ENCODE measurements at places on chromosomes 7 and 10.

GRCh38 chr7:116618338-116619128, 53.5 kb upstream of the MET start:
- no peak for DNase-seq

- no peak for DNase-seq
Observed at GRCh38 chr7:23767514-23767913, 57.5 kb downstream of the STK31 start.

- DNase-seq, result no peak
Observed at GRCh38 chr10:78616125-78616695, 452.6 kb upstream of the ZMIZ1 start.

- DNase-seq, result no peak
Observed at GRCh38 chr7:139958599-139959284, 104.0 kb downstream of the PARP12 start.

DNA sequence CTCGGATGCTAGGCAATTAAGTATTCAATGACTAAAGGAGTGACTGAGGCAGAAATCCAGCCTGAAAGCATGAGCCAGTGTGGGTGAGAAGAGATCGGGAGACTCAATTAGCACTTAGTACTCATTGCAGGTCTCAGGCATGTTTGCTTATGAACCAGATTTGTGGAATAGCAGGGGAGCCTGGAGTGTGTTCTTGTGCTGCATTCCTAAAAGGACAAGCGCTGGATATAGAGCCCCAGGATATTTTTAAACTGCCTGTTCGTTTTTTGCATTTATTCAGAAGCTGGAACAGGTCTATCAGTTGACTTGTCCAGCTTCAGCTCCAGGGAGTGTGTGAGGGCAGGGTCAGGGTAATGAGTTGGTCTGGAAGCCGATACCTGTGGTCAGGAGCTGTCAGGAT, 120.3 kb downstream of the BMPER start:
- no peak for DNase-seq

Measured in GM20000 (cell line).